ENCODE measurements at places on chromosomes 3 and 15.

DNA sequence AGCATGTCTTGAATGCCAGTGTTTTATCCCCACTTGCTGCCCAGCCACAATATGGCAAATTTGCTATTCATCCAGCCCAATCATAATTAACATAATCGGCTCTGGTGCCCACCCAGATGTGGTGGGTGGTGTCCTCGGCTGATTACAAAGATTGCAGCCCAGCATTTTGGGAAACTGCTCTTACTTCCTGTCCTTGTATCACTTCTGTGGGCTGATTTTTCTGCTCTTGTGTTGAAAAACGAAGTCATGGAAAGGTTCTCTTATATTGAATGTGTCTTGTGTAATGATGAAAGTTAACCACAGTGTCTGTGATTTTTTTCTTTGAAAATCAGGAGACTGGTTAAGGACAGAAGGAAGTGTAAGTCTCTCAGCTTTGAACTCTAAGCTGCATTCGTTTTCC, 141.7 kb downstream of the CACNA2D3 start:
- DNase-seq: no peak

GRCh38 chr15:68479406-68479805, 47.4 kb upstream of the ITGA11 start:
- DNase-seq: no peak

DNA sequence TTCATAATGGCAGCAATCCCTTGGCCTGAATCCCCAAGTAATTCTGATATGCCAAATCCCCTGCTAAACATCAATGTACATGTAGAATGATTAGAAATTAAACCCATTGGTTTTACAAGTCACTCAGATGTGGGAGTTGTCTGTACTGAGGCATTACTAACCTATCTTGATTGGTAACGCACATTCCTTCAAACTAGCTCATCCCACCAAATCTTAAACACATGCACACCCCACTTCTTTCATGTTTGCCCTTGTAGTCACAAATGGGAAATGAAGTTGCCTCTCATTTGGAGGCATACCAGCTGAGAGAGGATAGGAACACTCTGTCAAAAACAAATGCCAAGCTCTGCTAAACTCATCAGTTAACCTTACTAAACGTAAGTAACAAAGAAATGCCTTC, 29.1 kb upstream of the MAN2C1 start:
- no peak for DNase-seq

DNA sequence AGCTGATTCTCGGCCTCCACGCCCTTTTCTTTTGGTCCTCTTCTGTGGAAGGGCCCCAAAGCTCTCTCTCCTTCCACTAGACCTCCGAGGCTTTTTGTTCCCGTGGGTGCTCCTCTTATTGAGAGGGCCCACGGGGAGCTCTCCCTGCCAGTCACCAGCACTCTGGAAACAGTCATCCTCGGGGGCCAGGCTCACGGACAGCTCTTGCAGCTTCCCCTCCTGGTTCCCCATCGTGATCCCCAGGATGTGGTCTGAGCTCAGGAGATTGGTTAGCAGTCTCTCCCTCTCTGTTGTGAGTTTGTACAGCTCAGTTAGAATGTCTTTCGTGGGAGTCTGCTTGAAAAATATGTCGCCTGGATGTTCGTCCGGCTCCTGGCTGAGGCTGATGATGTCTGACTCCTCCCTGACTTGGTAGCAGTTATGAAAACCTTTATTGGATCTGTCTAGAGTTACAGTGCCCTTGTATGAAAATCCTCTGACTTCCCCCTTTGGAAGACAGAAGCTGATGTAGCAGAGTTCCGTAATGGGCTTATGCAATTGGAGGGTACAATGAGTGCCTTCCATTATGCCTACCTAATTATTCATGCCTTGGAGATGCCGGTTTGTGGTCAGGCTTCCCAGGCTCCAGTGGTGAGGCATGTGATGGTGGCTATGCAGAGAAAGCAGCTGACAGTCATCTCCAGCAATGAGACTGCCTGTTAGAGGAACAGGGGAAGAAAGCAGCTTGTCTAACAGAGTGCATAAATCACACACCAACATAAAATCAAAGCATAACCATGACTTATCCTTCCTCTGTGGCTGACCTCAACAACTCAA, 40.0 kb downstream of the FMN1 start:
- DNase-seq: peak; percentile 67

- DNase-seq: no peak
These were observed 245.6 kb upstream of the GOLIM4 start for GRCh38 chr3:168341192-168341815.

DNA sequence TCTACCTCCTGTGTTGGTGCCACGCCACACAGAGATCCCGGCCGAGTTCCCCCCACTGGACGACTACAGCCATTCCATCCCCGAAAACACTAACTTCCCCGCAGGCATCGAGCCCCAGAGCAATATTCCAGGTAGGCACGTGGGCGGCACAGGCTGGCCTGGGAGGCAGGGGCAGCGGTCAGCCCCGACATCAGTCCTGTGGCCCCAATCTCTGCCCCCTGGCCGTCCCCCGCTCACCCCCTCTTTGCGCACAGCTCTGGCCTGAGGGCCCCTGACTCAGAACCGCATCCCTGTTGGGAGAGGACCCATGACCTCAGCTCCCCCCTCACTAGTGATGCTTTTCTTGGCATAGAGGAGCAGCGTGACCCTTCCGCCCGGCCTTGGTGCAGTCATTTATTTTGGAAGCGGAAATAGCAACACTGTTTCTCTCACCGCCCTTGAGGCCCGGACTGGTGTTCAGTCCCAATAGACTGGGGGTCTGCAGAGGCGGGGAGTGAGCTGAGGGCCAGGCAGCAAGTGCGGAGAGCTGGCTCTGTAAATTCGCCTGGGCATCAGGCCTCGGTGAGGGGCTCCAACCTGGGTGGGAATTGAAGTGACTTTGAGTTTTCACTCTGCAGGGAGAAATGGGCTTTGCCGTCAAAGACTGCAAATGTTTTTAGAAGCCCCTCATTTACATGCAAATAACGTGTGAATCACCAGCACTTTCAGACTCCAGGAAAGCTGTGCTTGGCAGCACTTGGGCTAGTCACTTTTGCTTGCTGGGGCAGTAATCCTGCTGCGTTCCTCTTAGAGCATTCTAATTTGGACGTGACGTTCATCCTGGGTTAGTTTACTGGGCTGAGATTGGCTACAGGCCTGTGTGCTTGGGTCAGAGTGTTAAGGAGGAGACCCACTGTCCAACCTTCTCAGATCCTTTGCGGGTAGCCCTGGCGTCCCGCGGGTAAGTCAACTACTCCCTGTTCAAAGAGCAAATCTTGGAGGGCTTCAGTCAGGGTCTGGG, 88.9 kb downstream of the AAGAB start:
- no peak for DNase-seq

- no peak for DNase-seq
These were observed 9.4 kb upstream of the P2RY1 start for GRCh38 chr3:152825566-152825965.

GRCh38 chr15:63226155-63226883, 36.9 kb downstream of the RAB8B start:
- no peak for DNase-seq

All from trophoblast cell (in vitro differentiated cells and primary cell).